H4 (cell line): ENCODE measurements at places on chromosomes 2 and 18. TPM values are rescaled to one million over a fixed set of nuclear protein-coding genes. Genes with fewer than 3 reads are reported as not detected.

NTSR2 gene
- total RNA-seq, result not detected in 2 replicates

COL4A4 gene
- total RNA-seq, result 0.17 and 0.18 TPM in 2 replicates

IL36G gene
- total RNA-seq, result not detected in 2 replicates

FBLN7 gene
- not detected in 2 replicates for total RNA-seq

RAB17 gene
- total RNA-seq, result not detected in 2 replicates
